ENCODE measurements at places on chromosomes 13 and 19.

- DNase-seq: no peak
Observed at GRCh38 chr13:42688821-42689220, 92.6 kb upstream of the FAM216B start.

DNA sequence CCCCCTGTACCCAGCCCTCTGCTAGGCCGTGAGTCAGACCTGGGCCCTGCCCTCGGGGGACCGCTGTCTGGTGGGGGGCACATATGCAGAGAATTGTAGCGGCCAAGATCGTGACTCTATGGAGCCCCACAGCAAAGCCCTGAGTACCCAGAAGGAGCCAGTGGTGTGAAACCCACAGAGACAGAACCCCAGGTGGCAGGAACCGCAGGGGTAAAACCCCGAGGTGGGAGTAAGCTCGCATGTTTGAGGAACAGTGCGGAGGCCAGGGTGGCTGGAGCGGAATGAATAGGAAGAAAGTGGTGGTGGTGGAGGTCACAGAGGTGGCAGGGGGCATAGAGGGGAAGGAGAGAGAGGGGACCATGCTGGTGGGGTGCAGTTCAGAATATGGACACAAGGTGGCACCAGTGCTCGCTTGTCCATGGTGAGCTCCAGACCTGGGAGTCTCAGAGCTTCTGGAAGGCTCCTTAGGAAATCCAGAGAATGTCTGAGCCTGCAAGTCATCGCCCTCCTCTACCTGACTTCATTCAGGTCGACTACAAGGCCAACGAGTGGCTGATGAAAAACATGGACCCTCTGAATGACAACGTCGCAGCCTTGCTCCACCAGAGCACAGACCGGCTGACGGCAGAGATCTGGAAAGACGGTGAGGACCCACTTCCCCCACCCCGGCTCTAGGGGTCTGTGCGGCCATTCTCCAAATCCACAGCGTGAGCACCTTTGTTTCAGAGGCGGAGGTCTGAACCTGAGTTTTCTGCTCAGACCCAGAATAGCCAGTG, 48.9 kb downstream of the MYH14 start:
- DNase-seq: no peak

DNA sequence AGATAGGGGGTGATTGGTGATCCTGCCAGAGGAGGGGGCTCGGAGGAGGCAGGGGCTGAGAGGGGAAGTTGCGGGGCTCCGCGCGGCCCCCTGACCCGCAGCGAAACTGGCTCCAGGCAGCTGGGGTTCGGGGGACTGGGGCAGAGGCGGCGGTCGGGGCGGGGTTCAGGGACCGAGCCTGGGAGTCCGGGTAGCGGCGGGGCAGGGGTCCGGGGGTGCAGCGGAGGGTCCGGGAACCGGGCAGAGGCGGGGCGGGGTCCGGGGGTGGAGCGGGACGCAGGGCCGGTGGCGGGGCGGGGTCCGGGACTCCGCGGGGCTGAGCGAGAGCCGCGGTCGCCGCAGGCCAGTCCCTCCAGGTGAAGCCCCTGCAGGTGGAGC, 1.2 kb downstream of the MADCAM1 start:
- no peak for DNase-seq

DNA sequence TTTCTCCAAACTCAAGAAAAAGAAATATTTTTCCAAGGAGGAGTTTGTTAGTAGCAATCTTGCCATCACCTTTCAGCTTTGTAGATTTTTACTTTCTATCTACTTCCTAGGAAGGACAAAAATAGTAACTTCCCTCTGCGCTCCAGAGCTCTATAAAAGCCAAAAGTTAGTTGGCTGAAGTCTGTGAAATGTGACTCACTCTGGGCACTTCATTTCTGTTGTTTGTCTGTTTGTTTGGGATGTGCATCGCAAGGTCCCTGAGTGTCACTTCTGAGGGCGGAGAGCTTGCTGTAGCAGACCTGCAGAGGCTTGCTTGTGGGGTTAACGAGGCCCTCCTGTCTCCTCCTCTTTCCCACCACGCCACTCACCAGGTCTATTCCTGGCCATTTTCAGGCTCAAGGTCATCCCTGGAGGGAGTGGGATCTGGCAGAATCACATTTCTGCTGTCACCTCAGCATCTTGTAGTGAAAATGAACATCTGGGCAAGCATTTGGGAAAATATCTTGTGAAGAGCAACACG, 307.6 kb downstream of the GPC6 start:
- DNase-seq: peak; percentile 32

DNA sequence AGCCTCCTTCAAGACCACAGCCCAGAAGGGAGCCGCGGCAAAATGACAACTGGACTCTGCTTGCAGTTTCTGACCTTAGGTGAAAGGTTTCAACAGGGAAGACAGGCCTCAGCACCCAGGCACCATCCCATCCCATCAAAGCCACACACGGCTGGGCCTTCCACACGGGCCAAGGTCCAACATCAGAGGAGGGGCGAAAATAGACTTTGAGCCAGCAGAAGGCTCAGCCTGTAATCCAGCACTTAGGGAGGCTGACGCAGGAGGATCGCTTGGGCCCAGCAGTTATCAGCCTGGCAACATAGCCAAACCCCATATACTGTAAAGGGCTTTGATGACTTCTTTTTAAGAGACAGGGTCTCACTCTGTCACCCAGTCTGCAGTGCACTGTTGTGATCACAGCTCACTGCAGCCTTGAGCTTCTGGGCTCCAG, 26.8 kb upstream of the TINCR start:
- no peak for DNase-seq

- no peak for DNase-seq
Observed at GRCh38 chr13:72194523-72194922, 327.5 kb upstream of the DACH1 start.

DNA sequence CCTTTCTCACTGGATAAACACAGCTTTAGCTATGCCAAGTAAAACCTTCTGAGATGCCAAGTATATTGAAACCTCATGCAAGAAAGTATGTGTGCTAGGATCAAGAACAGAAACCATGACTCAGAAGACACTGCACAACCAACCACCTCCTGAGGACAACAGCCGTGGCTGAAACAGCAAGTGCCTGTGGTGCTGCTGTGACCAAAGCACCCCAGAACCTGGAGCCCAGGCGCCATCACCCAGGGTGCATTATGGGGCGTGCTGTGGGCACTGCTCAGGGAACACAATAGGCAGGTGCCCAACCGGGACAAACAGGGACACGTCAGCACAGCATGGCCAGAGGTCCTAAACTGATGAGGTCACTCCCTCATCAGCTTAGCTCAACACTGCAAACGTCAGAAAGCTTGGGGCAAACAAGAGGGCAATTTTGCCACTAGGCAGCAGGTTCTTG, 101.3 kb upstream of the SLC15A1 start:
- no peak for DNase-seq
